ENCODE measurements at places on chromosomes 5 and 9. TPM values are rescaled to one million over a fixed set of nuclear protein-coding genes. Genes with fewer than 3 reads are reported as not detected.

DNA sequence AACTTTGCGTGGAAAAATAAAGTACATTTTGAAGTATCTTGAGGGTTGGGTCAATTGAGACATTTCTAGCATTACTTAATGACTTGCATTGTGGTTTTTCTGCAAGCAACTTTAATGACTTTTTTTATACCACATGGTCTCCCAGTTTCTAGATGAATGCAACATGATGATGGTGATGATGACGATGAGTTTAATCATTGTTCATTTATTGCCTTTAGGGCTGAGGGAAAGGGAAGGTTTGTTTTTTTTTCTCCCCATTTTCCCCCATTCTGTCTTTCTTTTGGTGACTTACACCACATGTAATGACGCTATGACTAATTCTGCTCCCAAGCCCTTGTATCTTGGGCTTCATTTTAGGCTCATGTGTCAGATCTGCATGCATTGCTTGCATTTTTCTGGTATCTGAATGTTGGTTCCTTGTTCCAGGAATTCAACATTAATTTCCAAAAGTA lies 57.7 kb upstream of the NXNL2 start:
- DNase-seq: peak; percentile 99
- H3K27ac ChIP-seq: peak overlapping the region; percentile 94
- H3K27me3 ChIP-seq: no peaks in the 10 kb centered on the region
- H3K36me3 ChIP-seq: no peaks in the 10 kb centered on the region
- peaks cover 37% of the 10 kb centered on the region for H3K4me1 ChIP-seq

DNA sequence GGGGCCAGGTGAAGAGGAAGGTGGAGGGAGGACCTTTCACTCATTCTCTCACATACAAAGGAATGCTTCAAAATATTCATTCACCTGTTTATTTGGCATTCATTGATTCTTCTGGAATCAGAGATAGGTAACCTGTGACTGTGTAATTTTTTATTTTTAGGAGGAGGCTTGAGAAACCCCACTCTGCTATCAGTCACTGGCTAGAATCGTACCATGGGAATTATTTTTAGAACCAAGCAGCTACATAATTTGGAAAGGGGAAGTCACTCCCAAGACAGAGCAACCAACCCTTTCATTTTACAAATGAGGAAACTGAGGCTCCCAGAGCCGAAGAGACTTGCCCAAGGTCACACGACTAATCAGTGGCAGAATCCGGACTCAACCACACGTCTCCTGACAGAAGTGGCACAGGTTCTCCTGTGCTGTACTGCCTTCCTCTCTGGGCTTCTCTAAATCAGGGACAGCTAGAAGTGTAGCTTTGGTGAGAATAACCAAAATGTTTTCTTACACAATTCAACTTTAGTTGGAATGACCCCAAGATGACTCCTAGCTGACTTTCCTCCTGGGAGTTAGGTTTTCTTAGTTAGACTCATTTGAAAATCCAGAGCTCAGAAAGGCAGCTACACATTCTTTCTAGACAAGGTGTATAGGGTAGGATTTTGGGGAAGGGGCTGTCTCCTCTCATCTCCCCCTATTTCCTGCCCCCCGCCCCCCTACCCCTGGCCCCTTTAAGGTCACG lies 264.3 kb upstream of the PANK3 start:
- no peak overlapping the region for H3K4me3 ChIP-seq
- no peak for DNase-seq
- H3K27ac ChIP-seq: no peak overlapping the region
- H3K36me3 ChIP-seq: no peaks in the 10 kb centered on the region

DNA sequence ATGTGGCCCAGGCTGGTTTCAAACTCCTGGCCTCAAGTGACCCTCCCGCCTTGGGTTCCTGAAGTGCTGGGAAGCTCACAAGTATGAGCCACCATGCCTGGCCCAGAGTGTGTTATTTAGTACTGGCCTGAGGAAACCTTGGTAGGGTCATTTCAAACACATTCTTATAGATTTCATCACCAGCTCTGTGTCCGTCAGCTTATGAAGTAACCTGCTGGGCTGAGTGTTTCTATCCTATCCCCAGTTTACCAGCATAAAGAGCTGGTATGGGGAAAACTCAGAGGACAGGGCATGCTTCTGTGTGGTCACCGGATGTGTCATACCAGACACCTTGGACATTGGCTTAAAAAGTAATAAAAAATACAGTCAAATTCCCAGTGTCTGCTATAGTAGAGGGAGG lies 45.3 kb downstream of the PTPN3 start:
- H3K27ac ChIP-seq: no peak overlapping the region
- no peak overlapping the region for H3K4me3 ChIP-seq
- no peaks in the 10 kb centered on the region for H3K36me3 ChIP-seq

The LCN15 gene
- total RNA-seq: not detected

The OTP gene
- 0.17 TPM for total RNA-seq

DNA sequence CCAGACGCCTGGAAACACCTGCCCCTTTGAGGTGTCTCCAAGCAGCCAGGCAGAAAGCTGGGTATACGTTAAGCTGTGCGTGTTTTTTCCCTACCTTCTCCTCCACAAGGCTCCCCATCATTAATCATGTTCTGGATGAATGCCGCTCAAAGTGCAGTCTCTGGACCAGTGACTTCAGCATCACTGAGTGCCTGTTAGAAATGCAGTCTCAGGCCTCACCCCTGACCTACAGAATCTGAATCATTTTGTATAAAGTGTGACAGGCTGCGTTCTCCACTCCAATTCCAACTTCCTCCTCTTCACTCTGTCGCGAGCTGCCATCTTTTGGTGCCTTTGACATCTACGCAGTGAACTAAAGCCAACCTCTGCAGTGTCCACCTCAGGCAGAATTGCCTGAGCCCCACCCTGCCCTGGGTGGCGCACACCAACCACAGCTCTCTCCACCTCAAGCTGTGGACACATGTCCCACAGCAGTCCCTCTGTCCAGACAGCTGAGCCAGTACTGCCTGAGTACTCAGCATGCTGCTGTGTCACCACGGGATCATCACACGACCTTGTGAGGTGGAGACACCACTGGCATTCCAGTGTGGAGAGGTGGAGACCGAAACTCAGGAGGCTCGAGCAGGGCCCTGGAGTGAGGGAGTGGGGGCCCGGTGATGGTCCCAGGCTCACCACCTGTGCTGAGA lies 14.2 kb downstream of the PTPN3 start:
- H3K4me3 ChIP-seq: no peak overlapping the region
- H3K27ac ChIP-seq: no peak overlapping the region
- no peaks in the 10 kb centered on the region for H3K36me3 ChIP-seq
- peaks cover 6% of the 10 kb centered on the region for H3K27me3 ChIP-seq

- no peaks in the 10 kb centered on the region for H3K27me3 ChIP-seq
- DNase-seq: no peak
- no peaks in the 10 kb centered on the region for H3K36me3 ChIP-seq
- peak overlapping the region; percentile 80 for H3K4me3 ChIP-seq
Measured at GRCh38 chr5:180291234-180291940, 496 bp downstream of the MAPK9 start.

- no peak overlapping the region for H3K4me3 ChIP-seq
- no peaks in the 10 kb centered on the region for H3K36me3 ChIP-seq
- H3K4me1 ChIP-seq: peaks cover 27% of the 10 kb centered on the region
Measured at GRCh38 chr5:82348784-82349425, 70.8 kb upstream of the RPS23 start.

- H3K4me3 ChIP-seq: no peak overlapping the region
- H3K4me1 ChIP-seq: no peaks in the 10 kb centered on the region
- no peaks in the 10 kb centered on the region for H3K36me3 ChIP-seq
Measured at GRCh38 chr9:36725777-36726356, 153.2 kb downstream of the MELK start.

GRCh38 chr5:126003309-126003708 lies 419.9 kb upstream of the GRAMD2B start:
- no peaks in the 10 kb centered on the region for H3K27me3 ChIP-seq
- H3K27ac ChIP-seq: peak overlapping the region; percentile 75
- H3K4me3 ChIP-seq: no peak overlapping the region
- H3K36me3 ChIP-seq: no peaks in the 10 kb centered on the region
- DNase-seq: peak; percentile 95

DNA sequence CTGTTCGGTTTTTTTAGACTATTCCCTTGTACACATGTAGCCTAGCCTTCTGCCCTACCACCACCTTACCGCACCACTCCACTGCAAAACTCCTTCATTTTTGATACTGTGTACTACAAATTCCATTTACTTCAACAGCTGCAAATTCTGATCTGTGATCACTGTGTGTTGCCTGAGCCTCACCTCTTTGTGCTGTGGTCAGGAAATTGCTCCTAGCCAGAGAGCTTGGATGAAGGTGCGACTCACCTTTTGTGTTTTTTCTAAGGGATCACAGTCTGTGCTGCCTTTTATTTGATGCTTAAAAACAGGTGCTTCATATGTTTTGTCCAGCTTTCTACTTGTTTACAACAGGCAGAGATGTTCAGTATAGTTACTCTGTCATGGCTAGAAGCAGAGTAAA lies 31.5 kb downstream of the CSNK1G3 start:
- no peaks in the 10 kb centered on the region for H3K4me1 ChIP-seq
- H3K36me3 ChIP-seq: no peaks in the 10 kb centered on the region
- no peak overlapping the region for H3K27ac ChIP-seq
- H3K27me3 ChIP-seq: no peaks in the 10 kb centered on the region

DNA sequence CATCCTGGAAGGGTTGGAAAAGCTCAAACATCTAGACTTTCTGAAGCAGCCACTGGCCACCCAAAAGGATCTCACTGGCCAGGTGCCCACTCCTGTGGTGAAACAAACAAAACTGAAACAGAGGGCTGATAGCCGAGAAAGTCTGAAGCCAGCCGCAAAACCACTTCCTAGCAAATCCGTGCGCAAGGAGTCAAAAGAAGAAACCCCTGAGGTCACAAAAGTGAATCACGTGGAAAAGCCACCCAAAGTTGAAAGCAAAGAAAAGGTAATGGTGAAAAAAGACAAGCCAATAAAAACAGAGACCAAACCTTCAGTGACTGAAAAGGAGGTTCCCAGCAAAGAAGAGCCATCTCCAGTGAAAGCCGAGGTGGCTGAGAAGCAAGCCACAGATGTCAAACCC lies 87.6 kb downstream of the MAP1B start:
- H3K36me3 ChIP-seq: peaks cover 91% of the 10 kb centered on the region
- H3K27me3 ChIP-seq: no peaks in the 10 kb centered on the region
- H3K4me3 ChIP-seq: no peak overlapping the region
- no peaks in the 10 kb centered on the region for H3K4me1 ChIP-seq
- H3K27ac ChIP-seq: no peak overlapping the region

DNA sequence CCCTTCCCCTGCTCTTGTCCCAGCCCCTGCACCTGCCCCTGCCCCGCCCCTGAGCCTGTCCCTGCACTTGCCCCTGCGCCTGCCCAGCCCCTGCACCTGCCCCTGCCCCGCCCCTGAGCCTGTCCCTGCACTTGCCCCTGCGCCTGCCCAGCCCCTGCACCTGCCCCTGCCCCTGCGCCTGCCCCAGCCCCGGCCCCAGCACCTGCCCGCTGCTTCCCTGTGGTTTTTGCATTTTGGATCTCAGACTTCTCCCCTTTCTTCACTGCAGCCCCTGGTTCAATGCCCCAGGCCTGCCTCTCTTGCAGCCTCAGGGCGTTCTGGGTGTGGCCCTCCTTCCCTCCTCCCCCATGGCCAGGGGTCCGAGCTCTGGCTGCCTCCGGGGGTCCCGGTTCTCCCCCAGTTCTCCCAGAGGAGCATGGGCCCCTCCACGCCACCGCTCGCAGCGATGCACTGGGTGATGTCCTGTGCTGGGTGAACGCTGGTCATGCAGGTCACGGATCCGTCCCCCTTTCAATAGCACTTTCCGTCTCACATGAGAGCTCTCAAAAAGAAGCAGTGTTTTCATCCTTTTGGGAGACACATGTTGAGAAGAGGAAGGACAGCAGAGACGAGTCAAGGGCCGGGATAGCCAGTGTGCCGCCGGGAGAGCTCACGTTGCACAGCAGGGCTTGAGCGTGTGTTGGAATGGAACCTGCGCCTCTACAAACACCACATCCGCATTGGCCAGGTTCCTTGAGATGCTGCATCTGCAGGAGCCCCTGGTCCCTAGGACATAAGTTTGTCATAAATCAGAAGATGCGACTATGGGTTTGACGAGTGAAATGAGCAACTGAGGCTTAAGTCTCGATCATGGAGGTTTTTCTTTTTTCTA lies 44.0 kb upstream of the IRX4 start:
- H3K36me3 ChIP-seq: no peaks in the 10 kb centered on the region
- H3K4me3 ChIP-seq: no peak overlapping the region
- no peak for DNase-seq
- H3K27ac ChIP-seq: no peak overlapping the region
- no peaks in the 10 kb centered on the region for H3K4me1 ChIP-seq

DNA sequence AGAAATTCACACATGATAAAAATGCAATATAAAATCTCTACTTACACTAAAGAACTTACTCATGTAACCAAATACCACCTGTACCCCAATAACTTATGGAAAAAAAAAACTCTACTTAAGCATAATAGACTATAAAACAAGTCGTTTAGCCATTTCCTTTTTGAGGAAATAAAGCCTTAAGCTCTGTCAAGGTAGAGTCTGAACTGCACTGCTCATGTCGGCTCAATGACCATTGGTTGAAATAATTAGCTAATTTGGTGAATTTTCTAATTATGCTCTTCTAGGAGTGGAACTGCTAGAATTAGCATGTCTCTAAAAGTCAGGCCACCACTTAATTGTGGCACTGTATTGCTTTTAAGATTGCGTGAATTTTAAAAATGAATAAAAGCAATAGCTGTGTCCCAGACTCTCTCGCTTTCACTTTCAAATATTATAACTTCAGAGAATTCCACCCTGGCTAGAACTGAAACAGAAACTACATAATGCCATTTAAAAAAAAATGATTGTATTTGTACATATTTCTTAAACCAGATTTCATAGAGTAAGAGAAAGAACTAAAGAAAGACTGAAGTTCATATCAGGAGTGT lies 113.0 kb upstream of the PCA3 start:
- H3K27me3 ChIP-seq: no peaks in the 10 kb centered on the region
- H3K4me1 ChIP-seq: peaks cover 28% of the 10 kb centered on the region
- no peaks in the 10 kb centered on the region for H3K36me3 ChIP-seq
- H3K4me3 ChIP-seq: no peak overlapping the region
- no peak for DNase-seq

DNA sequence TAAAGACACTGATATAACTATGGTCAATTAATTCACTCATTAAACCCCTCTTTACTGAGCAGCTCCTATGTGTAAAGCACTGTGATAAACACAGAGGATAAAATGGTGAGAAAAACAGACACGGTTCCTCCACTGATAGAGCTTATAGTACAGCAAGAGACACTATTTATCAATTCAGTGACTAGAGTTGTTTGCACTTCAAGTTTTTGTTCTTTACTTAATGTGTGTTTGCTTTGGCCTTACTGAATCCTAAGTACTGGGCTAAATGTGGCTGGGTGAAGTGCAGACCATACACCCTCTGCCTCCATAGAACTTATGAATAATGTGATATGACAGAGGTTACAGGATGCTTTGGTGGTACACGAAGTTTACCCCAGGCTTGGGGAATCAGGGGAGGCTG lies 80.1 kb upstream of the ITGA1 start:
- no peaks in the 10 kb centered on the region for H3K36me3 ChIP-seq
- H3K4me1 ChIP-seq: peaks cover 14% of the 10 kb centered on the region
- DNase-seq: no peak
- H3K27ac ChIP-seq: no peak overlapping the region

- no peak overlapping the region for H3K27ac ChIP-seq
- H3K36me3 ChIP-seq: no peaks in the 10 kb centered on the region
- no peak for DNase-seq
- H3K4me1 ChIP-seq: peaks cover 10% of the 10 kb centered on the region
- H3K4me3 ChIP-seq: no peak overlapping the region
- H3K27me3 ChIP-seq: no peaks in the 10 kb centered on the region
Measured at GRCh38 chr9:94728719-94729118, 2.2 kb downstream of the AOPEP start.
